ENCODE measurements at places on chromosomes 1 and 21. TPM values are rescaled to one million over a fixed set of nuclear protein-coding genes. Genes with fewer than 3 reads are reported as not detected.

GRCh38 chr1:69985376-69985775, 220.0 kb downstream of the LRRC40 start:
- DNase-seq, result no peak

GRCh38 chr1:117654493-117655219, 48.8 kb downstream of the TENT5C start:
- DNase-seq, result no peak

- no peak for DNase-seq
Measured at GRCh38 chr1:183578856-183579255, 11.4 kb downstream of the NCF2 start.

ZNF683 gene
- polyA plus RNA-seq, result not detected

DNA sequence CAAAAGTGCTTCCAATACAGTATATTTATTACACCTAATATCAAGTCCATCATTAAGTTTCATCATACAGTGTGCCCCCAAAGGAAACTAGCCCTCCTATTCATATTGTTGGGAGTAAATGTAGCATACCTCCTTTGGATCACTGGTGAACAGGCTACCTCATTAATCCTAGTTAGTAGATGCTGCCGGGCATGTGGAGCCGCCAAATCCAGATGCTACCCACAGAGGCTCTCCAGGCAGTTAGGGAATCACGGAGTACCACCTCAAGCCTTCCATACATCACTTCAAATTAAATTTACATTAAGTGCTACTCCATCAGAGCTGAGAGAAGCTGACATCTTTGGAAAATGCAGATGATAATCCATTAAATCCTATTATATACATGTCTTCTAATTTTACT, 121.7 kb upstream of the FOXD3 start:
- DNase-seq, result no peak

DNA sequence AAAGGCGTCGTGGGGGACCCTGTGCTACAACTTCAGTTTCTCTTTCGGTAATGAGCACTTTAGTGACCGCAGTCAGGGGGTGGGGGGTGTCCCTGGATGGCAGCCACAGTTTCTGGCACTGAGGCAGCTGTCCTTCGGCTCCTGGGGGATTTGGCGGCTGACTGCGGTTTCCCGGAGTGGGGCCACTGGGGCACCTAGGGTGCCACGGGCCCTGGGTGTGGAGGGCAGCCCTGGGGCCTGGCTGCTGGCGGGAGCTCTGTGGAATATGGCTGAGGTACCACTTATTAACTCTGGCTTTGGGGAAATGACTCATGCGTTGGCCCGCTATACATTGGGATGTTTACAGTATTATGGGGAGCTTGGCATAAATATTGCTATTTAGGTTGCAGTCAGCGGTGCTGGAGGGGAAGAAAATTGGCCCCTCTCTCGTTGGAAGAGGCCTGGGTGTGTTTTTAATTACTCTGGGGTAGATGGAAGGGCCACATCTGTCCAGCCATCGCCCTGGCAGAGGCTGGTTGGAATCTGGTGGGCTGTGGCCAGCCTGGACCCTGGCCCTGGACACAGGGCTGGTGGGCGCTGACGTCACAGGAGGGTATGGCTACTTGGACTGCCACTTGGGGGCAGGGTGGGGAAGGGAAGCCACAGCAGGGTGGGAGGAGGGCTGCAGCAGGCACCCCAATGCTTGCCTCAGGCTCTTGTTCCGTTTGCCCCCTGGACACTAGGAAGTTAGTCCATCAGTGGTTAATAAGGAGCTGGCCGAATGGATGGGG, 2.0 kb downstream of the EPHB2 start:
- no peak for DNase-seq

RGS13 gene
- polyA plus RNA-seq, result not detected

- DNase-seq, result no peak
Measured at GRCh38 chr1:23611601-23612327, 52.5 kb upstream of the ID3 start.

SDE2 gene
- 12.7 TPM for polyA plus RNA-seq

DNA sequence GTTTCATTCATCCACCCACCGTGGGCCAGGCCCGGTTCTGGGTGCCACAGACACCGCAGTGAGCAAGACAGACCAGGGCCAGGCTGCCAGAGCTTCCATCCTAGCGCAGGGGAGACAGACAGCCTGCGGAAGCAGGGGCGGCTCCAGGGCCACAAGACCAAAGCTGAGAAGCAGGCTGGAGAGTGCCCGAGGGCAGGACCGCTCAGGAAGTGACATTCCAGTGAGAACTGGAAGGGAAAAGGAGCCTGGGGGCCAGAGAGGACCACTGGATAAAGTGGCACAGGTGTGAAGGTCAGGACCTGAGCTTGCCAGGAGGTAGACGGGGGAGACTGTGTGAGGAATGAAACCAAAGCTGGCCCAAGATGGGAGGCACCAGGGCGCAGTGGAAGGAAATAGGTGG, 59.5 kb upstream of the EFHD2 start:
- DNase-seq, result no peak

KANK4 gene
- not detected for polyA plus RNA-seq

DNA sequence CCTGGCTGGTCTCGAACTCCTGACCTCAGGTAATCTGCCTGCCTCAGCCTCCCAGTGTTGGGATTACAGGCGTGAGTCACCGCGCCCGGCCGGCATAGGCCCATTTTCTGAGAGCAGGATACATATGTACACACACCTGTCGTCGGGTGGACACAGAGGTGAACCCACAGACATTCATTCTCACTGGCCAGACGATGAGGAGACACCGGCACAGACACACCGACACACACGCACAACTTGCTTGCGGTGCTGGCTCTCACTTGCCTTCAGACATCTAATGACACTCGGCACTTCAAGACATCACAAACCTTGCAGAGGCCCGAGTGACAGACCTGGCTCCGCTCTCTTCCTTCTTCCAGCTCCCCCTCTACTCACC, 579 bp downstream of the PTCH2 start:
- DNase-seq, result no peak

GRCh38 chr1:218985424-218985984, 188.2 kb upstream of the LYPLAL1 start:
- DNase-seq, result no peak

GRCh38 chr1:229574679-229575442, 16.4 kb upstream of the ABCB10 start:
- DNase-seq, result no peak

STIL gene
- polyA plus RNA-seq, result 6.4 TPM

F5 gene
- polyA plus RNA-seq, result not detected
